ENCODE measurements at places on chromosomes 3 and 15. TPM values are rescaled to one million over a fixed set of nuclear protein-coding genes. Genes with fewer than 3 reads are reported as not detected.

The SLC27A2 gene
- polyA plus RNA-seq = 0.07 TPM

The GOLGA8H gene
- polyA plus RNA-seq = 0.50 TPM

The GOLGA6C gene
- not detected for polyA plus RNA-seq

The PEX11A gene
- polyA plus RNA-seq = 6.7 TPM

The EIF4E3 gene
- polyA plus RNA-seq = 8.6 TPM

The CACNA2D2 gene
- polyA plus RNA-seq = 6.8 TPM

The SLC24A5 gene
- not detected for polyA plus RNA-seq

The WDR93 gene
- 0.14 TPM for polyA plus RNA-seq

The RBM6 gene
- polyA plus RNA-seq = 71.4 TPM

The NR1I2 gene
- polyA plus RNA-seq = 0.40 TPM

The TGM5 gene
- polyA plus RNA-seq = 0.27 TPM

The CCDC32 gene
- polyA plus RNA-seq = 17.3 TPM

The SETD5 gene
- polyA plus RNA-seq = 124 TPM

The ZNF385D gene
- 26.5 TPM for polyA plus RNA-seq
